SW 1271 (cell line): ENCODE measurements at places on chromosomes 16 and 17.

GRCh38 chr16:25108054-25108453 is 3.5 kb upstream of the LCMT1 start:
- DNase-seq = peak; percentile 9

DNA sequence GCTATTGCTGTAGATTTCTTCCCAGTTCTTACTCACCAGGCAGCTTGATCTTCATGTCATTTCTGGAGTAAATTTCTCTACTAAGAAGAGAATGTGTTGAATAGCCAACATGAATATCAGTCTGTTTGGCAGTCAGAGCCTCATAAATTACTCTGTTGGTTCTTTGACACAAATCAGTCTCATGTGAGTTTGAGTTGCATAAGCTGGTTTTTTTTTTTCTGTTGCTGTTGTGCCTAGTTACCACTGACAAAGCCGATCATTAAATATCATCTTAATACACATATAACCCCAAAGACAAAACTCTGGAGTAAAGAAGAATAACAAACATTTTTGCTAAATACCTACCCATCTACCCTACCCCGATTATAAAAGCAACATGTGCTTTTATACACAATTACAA is 240.5 kb upstream of the KCNJ16 start:
- no peak for DNase-seq

DNA sequence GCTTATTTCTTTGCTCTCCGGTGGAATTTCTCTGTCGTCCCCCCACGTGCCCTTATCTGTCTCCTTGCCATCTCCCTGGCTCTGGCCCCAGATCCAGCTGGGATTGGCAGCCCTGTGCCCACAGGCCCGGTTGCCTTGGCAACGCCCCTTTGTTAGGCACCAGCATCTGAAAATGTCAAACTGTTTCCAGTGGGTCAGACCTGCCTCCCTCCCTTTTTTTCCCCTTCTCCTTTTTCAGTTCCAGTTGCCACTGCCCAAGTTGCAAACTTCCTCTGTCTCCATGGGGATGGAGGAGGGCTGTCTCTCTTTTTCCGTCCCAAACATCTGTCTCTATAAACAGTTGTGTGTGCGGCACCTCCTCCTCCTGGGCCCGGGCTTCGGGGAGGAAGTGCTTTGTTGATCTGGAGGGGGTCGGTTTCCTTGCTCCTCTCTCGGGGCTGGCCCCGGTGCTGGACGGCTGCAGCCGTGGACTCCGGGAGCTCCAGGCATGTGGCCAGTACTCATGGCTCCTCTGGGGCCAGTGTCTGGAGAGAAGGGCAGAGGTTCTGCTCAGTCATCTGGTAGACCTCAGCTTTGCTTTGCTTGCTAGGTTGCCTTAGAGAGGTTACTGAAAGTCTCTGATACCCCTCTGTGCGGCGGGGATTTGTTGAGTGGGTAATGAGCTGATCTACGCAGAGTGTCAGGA is 35.3 kb downstream of the SOCS3 start:
- no peak for DNase-seq

DNA sequence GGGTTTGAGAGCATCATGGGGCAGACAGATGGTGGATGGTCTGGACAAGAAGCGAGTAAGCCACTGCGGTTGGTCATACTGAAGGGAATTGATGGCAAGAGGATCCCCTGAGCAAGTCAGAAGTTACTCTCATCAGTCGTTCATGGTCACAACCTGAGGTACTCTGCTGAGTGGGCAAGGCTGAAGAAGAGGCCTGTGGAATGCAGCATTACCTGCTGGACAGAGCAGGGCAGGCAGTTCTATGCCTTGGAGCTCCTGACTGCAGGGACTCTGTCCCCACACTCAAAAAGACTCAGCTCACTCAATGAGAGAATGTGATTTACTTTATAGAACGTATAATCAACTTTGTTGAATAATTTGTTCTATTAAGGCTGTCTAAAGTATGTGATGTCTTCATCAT is 28.3 kb downstream of the ALDH3A2 start:
- DNase-seq = no peak

DNA sequence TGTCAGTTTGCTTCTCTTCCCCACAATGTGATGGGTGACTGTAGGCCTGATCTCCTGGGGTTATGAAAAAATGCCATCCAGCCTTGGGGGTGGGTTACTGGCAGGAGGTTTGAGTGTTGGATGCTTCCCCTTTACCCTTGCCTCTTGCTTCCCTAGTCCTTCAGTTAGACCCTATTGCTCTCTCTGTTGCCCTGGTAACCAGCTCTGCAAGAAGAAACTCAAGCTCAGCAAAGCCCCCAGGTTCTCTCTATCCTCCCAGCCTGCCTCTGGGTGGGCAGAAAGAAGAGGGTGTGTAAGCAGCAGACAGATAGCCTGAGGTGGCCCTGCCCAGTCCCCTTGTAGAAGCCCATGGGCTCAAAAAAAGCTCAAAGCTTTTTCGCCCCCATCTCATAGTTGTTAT is 2.8 kb upstream of the RAPGEFL1 start:
- no peak for DNase-seq

DNA sequence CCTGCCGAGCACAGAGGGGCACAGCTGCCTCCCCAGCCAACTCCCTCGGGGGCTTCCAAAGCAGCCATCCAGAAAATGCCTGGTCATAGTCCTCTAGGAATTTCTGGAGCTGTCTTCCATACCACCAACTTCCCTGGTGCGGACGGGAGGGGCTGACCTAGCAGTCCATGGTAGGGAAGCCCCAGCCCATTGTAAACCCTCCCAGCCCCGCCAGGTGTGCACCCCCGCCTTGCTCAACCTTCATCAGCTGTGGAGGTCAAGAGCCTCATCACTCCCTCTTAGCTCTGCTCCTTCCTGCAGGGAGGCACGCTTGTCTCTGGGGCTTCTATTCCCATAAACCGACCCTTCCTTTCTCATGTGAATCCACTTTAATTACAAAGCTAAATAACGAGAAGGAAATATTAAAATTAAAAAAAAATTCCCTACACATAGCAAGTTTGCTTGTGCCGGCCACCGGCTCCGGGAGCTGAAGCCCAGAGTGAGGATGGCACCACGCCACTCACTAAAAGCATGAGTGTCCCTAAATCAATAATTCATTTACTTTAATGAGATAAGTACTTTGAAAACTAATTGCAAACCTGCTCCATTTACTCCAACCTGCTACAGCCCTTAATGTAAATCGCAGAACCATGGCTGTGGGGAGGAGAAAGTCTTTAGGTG is 181.4 kb downstream of the ENGASE start:
- DNase-seq = no peak

GRCh38 chr16:88734361-88734728 is 28.0 kb downstream of the CTU2 start:
- no peak for DNase-seq
